ENCODE measurements at places on chromosomes 4 and X.

GRCh38 chr4:6093671-6094070 is 75.4 kb upstream of the C4orf50 start:
- no peak for DNase-seq

GRCh38 chr4:152158225-152158624 is 377.7 kb downstream of the FBXW7 start:
- no peak for DNase-seq

GRCh38 chr4:163866728-163867315 is 372.3 kb downstream of the TMA16 start:
- no peak for DNase-seq

DNA sequence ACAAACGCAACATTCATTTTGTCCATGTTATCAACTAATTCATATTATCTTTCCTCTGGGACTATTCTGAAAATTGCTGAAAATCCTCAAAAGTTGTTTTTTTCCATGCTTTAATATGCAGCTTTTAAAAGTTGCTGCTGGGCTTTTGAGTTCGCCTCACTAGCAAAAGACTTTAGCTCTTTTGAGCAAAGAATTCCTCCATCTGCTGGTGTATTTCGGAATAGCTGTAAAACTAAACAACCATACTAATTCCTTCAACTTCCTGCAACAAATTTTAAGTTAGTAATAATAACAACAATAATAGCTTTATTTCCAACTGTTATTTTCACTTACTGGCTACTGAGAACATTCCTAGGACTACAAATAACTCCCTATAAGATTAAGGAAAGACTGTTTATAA is 124.5 kb upstream of the PLAC1 start:
- DNase-seq = no peak

DNA sequence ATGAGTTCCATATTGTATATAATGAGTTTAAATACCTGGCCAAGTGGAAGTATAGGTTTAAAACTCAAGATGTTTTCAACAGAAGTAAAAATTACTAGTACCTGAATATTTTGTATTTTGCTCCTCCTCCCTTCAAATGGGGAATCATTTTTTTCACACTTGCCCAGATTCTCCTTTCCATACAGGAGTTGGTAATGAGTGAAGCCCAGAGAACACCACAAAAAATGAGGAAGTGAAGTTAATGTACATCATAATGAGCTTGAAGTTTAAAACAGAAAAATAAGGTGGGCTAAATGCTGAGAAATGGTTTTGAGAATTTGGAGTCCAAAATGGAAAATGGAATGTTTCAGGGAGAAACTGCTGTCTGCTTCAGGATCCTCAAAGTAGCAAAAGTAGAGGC is 364.8 kb upstream of the EMCN start:
- DNase-seq = no peak

- DNase-seq = no peak
These were observed 475.5 kb upstream of the ADGRL3 start for GRCh38 chr4:60724623-60725022.

DNA sequence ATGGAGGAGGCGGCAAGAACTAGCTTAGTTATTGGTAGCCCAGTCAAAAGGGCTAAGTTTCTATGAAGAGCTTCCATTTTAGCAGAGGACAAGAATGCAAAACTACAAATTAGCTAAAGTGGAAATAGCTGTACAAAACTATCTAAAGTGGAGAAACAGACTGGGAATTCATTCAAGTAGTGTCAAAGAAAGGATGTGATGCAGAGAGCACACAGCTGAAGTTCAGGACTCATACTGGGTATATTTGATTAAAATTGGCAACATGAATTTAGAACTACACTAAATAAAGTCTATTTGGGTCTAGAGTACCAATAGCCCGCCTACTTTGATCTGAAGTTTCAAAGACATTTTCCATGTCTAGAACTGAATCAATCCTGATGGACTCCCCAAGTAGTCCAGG is 33.1 kb upstream of the GNRHR start:
- no peak for DNase-seq

DNA sequence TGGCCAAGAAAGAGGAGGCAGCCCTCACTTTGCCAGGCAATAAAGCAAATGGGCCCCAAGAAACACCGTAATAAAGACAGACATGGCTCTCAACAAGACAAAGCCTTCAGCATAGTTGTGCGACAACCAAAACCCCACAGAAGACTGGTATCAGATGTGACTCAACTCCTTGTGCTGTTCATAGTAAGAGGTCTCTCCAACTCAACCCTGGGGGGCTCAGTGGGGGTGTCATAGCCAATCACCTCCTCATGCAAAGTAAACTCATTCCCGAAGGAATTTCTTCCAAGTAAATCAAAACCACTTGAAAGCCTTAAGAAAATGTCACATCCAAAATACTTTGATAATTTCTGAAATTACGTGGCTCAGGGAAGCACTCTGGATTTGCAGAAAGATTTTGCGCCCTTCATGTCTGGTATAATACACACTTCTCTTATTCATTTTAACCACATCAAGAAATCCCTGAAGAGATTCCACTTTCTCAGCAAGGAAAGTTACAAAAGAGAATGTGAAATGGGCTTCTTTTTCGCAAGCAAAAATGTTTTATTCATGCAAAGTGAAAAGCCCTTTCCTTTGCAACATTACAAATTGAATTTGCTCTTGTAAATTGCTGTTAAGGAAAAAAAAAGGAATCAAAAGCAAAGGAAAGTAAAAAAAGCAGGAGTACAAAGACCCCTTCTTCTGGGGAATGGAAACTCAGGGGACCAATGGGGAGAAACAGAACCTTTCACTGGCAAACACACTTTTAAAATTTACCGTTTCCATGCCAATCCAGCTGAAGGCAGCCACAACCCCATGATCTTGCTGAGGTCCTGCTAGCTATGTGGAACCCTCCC is 137.4 kb downstream of the NSUN7 start:
- DNase-seq = no peak
